AG04450 (cell line): ENCODE measurements at places on chromosomes 11 and 22. TPM values are rescaled to one million over a fixed set of nuclear protein-coding genes. Genes with fewer than 3 reads are reported as not detected.

- no peak for DNase-seq
Measured at GRCh38 chr11:37721485-37721884, 1123.4 kb upstream of the RAG2 start.

- DNase-seq = no peak
Measured at GRCh38 chr11:33533386-33534052, 167.1 kb downstream of the C11orf91 start.

GRCh38 chr11:43732225-43732624 is 51.7 kb downstream of the HSD17B12 start:
- DNase-seq = no peak

- no peak for DNase-seq
Measured at GRCh38 chr11:83715927-83716535, 429.9 kb upstream of the CCDC90B start.

The DNAJB7 gene
- not detected in 2 replicates for polyA plus RNA-seq
